T-cell (primary cell): ENCODE measurements at places on chromosomes 16 and 17.
A peak's percentile ranks its signal among the peaks of the same experiment; 100 is the strongest.

DNA sequence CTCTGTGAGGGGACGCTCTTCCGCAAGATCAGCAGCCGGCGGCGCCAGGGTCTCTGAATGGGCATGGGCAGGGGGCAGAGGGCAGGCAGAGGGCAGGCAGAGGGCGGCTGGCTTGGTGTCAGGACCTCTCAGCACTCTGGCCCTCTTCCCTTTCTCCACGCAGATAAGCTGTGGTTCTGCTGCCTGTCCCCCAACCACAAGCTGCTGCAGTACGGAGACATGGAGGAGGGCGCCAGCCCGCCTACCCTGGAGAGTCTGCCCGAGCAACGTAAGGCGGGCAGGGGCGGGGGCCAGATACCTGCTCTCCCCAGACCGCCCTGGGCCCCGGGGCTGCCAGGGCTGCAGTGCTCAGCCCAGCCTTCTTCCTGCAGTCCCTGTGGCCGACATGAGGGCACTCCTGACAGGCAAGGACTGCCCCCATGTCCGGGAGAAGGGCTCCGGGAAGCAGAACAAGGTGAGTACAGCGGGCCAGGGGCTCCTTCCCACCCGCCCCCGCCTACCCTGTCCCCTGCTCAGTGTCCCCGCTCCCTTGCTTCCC, 4.1 kb downstream of the ELMO3 start:
- no peak for DNase-seq

DNA sequence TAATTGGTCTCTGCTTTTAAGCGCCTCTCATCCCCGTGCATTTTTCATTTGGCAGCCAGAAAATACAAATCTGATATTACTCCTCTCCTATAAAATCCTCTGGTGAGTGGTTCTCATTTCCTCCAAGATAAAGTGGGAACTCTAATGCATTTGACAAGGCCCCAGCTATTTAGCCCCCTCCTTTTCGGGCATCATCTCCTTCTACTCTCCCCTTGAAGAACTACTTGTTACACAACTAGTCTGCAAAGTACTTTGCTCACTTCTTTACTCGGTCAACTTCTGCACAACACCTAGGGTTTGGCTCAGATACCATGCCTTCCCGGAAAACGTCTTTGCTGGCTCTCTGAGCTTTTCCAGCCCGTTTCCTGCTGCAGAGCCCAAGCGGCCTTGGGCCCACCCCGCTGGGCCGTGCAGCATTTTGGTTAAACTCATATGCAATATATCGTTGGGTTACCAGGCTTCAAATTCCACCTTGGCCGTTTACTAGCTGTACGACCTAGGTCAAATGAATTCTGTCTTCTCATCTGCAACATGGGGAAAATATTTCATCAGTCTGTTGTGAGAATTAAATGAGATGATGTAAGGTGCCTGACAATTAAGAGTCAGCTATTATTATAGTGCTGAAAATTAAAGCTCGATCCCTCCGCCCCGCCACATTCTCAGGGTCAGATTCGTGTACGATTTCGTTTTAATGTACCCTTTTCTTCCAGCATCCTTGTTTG, 883 bp upstream of the TAF15 start:
- no peak for DNase-seq

- DNase-seq, result no peak
Observed at GRCh38 chr17:2709183-2709661, 2.3 kb downstream of the CLUH start.

GRCh38 chr17:29621751-29622194, 939 bp downstream of the CORO6 start:
- no peak for DNase-seq

DNA sequence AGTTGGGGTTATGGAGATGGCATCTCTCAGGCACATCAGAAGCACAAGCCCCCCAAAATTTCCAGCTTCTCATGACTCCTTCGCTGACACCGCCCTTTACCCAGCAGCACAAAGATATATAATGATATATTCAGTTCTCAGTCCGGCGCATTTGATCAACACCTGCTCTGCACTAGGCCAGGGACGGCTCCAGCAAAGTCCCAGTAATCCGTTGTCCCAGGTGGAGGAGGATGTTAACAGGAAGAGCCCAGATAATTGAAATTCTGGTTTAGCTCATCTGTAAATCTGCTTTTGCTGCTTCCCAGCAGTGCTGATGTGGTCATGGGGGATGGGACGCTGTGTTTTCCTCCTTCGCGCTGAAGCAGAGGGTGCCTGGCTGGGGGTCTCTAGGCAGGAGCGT, 131.5 kb downstream of the OR1D5 start:
- no peak for DNase-seq

GRCh38 chr17:65093930-65094329, 37.4 kb upstream of the GNA13 start:
- DNase-seq, result no peak

DNA sequence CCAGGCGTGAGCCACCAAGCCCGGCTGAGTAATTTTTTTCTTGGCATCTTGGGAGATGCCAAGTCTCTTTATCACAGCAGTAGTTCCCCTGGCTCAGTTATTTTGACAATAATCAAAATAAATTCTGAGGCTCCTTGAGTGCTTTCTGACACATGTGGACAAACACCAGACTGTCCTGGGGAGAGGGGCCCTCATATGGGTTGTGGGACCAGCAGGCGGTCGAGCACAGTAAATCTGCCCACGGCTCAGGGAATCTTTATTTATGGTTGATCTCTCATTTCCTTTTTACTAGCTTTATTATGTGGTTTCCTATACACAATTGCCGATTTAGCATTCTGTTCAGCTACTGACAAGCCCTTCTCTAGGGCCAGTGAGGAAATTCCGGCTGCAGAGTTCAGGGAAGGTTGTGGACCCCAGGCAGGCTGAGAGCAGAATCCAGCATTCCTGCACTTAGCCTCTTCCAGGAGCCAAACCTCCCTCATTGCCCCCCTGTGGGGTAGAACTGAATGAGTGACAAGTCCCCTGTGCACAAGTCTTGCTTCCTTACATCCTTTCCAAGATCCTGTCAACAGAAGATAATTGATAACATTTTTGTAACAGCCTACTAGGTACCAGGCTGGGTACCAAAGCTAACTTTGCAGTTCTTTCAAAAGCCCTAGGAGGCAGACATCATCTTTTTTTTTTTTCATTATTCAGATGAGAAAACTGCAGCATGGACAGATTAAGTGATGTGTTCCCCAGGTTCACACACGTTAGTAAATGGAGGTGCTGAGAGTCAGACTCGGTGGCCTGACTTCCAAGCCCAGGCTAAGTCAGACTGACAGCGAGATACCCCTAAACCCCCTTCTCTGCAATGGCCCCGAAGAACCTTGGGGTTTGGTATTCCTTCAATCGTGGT, 40.2 kb downstream of the HS3ST3B1 start:
- DNase-seq, result no peak

GRCh38 chr17:9557161-9557755, 18.4 kb downstream of the STX8 start:
- no peak for DNase-seq

DNA sequence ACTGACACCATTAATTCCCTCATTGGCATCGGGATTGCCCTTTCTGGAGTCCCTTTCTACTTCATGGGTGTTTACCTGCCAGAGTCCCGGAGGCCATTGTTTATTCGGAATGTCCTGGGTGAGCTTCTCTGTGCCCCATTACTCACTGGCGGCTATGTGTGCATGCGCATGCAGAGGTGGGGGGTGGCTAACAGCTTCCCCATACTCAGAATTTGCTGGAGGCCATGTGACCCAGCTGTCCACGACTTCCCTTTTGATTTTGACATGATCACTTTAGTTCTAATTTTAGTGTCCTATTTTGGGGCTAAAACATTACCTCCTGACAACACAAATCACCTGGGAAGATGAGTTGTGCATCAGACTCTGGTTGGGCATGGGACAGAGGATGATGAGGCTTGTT, 14.1 kb downstream of the SLC7A6OS start:
- DNase-seq, result no peak

DNA sequence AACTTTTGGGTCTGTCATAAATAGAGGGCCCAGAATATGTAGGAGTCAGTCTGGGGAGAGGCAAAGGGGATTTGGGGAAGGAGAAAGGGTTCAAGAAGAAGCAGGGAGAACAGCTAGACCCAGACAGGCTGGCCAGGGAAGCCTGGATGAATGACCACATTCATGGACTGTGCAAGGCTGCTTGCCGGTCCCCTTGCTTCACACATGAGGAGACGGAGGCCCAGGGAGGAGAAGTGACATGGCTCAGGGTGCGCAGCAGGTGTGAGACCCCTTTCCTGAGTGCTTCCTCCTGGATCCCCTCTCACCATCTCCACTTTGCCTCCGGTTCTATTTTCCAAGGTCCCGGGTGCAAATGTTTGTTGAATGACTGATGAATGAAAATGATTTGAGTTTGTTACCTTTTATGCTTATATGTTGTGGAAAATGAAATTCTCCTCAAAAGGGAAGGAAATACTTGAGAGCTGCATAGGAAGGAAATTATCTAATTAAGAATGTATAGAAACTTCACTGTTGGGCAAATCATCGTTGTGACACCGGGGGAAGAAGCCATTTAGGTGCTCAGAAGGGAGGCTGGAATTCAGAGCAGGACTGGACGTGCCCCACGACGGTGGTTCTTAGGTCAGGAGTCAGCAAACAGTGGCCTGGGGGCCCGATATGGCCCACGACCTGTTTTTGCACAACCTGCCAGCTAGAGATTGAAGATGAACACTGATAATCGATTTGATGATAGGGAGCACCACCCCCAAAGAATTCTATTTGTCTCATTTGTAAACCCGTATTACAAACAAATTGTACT, 559 bp downstream of the ITGAM start:
- no peak for DNase-seq

DNA sequence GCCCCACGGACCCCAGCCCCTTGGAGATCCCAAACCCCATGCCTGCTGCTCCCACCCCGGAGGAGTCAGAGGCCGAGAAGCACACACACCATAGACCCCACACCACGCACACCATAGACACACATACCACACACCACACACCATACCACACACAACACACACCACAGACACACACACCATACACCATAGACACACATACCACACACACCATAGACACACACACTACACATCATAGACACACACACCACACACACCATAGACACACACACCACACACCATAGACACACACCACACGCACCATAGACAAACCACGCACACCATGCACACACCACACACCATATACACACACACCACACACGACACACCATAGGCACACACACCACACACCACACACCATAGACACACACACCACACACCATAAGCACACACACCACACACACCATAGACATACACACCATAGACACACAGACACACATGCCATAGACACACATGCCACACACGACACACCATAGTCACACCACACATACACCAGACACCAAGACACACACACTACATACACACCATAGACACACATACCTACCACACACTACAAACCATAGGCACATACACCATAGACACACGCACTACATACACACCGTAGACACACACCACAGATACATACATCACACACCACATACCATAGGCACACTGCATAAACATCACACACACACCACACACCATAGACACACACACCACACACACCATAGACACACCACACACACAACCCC, 11.3 kb downstream of the TBC1D16 start:
- no peak for DNase-seq

- DNase-seq, result no peak
Observed at GRCh38 chr17:77394540-77395295, 253.9 kb downstream of the SEC14L1 start.

DNA sequence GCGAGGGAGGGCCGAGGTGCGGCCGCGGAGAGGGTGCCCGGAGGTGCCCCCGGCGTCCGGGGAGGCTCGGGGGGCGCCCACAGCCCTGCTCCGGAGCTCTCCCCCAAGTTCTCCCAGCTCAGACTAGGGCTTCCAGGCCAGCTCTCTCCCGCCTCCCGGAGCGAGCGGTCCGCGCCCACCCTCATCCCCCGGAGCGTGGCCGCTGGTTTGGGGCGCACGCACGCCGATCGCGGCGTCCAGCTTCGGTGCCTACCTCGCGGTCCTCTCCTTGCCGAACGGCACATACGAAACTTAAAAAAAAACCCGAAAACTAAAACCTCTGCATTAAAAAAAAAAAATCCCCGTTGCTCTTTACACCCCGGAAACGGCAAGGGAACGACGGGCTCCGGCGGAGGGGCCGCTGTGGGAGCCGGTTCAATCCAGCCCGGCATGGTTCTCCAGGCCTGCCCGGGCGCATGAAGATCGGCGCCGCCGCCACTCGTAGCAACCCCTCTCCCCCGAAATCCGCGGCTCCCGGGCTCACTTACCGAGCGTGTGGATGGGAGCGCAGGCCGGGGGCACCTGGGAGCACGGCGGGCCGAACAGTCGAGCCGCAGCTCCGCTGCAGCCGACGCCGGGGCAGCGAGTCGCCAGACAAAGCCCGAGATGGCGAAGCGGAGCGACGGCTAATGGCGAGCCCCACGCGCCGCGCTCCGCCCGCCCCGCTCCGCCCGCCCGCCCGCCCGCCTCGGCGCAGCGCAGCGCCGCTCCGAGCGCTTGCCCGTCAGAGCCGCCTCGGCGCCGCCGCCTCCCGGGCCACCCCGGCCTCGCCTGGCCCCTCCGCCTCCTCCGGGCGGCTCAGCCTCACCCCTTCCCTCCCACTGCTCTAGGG, 973 bp upstream of the UBTF start:
- DNase-seq, result peak; percentile 56

GRCh38 chr17:15444805-15445204, 22.6 kb downstream of the CDRT4 start:
- DNase-seq, result no peak

DNA sequence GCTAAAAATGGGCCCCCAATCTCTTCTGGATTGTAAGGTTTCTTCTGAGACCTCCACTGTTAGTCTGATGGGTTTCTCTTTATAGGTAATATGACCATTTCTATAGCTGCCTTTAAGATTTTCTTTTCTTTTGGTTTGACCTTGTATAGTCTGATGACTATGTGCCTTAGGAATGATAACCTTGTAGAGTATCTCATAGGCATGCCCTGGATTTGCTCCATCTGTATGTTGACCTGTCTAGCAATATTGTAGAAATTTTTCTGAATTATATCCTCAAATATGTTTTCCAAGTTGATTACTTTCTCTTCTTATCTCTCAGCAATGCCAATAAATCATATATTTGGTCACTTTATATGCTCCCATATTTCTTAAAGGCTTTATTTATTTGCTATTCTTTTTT, 1403.8 kb upstream of the GOT2 start:
- DNase-seq, result no peak

GRCh38 chr16:89187032-89187769, 13.1 kb downstream of the SLC22A31 start:
- DNase-seq, result no peak

GRCh38 chr16:24766057-24766456, 36.6 kb downstream of the TNRC6A start:
- no peak for DNase-seq
